ENCODE measurements at places on chromosomes 11 and 22.
A peak's percentile ranks its signal among the peaks of the same experiment; 100 is the strongest.

DNA sequence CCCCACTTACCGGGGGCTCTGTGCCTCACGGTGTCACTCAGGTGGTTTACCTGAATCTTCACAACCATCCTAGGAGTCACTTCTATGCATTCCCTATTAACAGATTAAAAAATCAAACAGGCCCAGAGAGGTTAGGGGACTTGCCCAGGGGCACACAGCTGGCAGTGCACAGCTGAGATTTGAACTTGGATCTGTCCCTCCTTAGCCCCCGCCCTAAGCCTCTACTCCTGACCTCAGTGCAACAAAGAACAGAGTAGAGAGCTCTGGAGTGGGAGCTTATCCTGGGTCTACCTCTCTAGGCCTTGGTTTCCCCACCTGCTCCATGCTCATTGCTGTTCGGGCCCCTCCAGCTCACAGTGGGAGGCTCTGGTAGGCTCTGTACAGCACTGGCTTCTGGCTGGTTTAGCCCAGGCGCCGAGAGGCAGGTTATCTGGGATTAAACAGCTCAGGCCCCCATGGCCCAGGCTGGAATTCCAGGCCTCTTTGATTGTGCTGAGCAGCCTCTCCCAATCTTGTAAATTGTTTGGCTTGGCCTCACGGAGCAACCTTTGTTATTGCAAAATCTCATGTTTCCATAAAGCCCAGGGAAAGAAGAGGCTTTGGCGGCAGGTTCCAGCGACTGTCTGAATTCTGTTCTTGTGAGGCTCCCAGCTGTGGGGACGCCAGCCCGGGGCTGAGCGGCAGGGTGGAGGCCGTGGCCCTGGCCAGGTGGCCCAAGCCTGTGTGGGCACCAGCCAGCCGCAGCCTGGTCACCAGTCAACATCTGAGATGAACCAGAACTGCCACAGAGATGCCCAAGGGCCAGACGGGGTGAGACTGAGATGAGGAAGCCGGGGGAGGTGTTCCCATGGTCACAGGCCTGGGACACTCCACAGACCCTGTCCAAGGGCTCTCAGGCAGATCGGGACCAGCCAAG lies 28.9 kb upstream of the SHISAL1 start:
- no peaks in the 10 kb centered on the region for H3K36me3 ChIP-seq
- DNase-seq = no peak
- H3K27ac ChIP-seq = no peak overlapping the region
- H3K27me3 ChIP-seq = peaks cover 19% of the 10 kb centered on the region
- no peaks in the 10 kb centered on the region for H3K4me1 ChIP-seq

DNA sequence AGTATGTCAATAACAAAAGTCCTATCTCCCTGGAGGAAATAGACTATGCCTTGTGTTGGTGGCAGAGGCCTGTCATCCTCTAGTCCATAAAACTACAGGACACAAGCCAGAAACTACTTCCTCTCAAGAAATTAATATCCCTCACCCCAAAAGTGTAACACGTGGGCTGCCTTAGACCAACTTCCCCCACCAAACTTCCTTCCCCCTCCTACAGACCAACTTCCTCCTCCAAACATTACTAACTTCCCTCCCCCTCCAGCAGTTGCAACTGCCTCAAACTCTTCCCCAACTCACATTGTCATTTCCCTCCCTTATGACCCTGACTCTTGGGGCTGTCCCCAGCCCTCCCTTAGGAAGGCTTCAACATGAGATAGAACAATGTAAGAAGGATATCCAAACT lies 6.3 kb downstream of the OR52K2 start:
- H3K4me3 ChIP-seq = no peak overlapping the region
- no peaks in the 10 kb centered on the region for H3K27me3 ChIP-seq
- no peak overlapping the region for H3K27ac ChIP-seq
- H3K4me1 ChIP-seq = peaks cover 28% of the 10 kb centered on the region
- DNase-seq = no peak

DNA sequence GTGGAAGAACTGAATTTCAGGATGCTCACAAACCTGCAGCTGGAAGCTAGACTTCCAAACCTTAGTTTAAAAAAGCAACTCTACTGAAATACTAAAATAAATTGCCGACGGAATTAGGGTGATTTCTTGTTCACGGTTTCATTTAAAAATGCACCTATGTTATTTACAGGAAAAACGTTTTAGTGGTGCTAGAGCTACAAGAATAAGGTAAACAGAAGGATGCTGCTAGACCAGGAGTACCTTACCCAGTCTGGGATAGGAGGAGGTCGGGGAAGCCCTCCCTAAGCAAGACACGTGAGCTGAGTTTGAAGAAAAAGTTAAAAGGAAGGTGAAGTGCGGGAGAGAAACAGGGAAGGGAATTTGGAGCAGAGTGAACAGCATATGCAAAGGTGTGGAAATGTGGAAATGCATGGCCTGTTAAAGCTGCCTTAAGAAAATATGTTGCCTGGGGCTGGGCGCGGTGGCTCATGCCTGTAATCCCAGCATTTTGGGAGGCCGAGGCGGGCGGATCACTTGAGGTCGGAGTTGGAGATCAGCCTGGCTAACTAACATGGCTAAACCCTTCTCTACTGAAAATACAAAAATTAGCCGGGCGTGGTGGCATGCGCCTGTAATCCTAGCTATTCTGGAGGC lies 1.4 kb upstream of the FTH1 start:
- H3K27me3 ChIP-seq = no peaks in the 10 kb centered on the region
- peaks cover 32% of the 10 kb centered on the region for H3K36me3 ChIP-seq
- H3K4me3 ChIP-seq = peak overlapping the region; percentile 93
- H3K4me1 ChIP-seq = peaks cover 69% of the 10 kb centered on the region
- peak overlapping the region; percentile 97 for H3K27ac ChIP-seq
- DNase-seq = peak; percentile 7

- peaks cover 2% of the 10 kb centered on the region for H3K4me1 ChIP-seq
- H3K36me3 ChIP-seq = no peaks in the 10 kb centered on the region
- DNase-seq = no peak
- H3K27ac ChIP-seq = no peak overlapping the region
- no peak overlapping the region for H3K4me3 ChIP-seq
Measured at GRCh38 chr11:128956401-128957201, 13.9 kb upstream of the TP53AIP1 start.

GRCh38 chr22:46674367-46674781 lies 54.2 kb downstream of the GRAMD4 start:
- H3K4me3 ChIP-seq = peak overlapping the region; percentile 76
- peak overlapping the region; percentile 77 for H3K27ac ChIP-seq
- DNase-seq = peak; percentile 73
- peaks cover 34% of the 10 kb centered on the region for H3K4me1 ChIP-seq
- H3K36me3 ChIP-seq = peaks cover 25% of the 10 kb centered on the region

- H3K36me3 ChIP-seq = no peaks in the 10 kb centered on the region
- peaks cover 8% of the 10 kb centered on the region for H3K27me3 ChIP-seq
- H3K4me1 ChIP-seq = no peaks in the 10 kb centered on the region
- H3K27ac ChIP-seq = no peak overlapping the region
Measured at GRCh38 chr11:1120532-1121330, 37.0 kb upstream of the MUC5AC start.

GRCh38 chr22:46382524-46382923 lies 47.0 kb downstream of the TRMU start:
- DNase-seq = no peak
- H3K4me3 ChIP-seq = no peak overlapping the region
- H3K36me3 ChIP-seq = peaks cover 67% of the 10 kb centered on the region
- no peaks in the 10 kb centered on the region for H3K4me1 ChIP-seq

DNA sequence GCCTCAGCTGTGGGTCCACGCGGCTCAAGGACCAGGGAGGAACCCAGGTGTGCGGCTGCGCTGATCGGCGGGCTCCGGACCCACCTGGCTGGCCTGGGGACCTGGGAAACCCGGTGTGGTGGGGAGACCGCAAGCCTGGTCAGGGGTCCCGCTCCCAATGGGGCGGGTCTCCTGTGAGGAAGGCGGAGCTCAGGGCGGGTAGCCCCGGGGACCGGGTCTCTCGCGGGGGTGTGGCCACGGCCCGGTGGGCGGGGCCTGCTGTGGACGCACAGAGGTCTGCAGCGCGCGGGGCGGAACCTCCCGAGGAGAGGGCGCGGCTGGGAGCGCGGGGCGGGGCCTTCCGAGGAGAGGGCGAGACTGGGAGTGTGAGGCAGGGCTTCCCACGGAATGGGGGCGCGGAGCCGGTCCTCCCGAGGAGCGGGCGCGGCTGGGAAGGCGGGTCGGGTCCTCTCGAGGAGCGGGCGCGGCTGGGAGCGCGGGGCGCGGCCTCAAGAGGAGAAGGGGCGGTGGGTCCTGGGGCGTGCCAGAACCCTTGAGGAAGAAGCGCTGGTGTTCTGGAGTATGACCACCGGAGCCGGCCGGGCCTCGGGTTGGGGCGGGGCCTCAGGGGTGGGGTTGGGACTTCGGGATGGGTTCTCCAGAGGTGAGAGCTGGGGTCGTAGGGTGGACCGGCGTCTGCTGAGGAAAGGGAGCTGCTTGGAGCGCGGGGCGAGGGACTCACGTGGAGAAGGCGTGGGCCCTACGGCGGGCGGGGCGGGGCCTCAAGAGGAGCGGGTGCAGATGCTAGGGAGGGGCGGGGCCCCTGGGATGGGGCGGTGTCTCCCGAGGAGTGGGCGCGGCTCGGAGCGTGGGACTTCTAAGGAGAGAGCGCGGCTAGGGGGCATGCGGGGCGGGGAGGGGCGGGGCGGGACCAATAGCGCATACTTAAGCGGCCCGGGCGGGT lies 20.8 kb downstream of the DGCR6L start:
- H3K4me3 ChIP-seq = peak overlapping the region; percentile 86
- peak; percentile 89 for DNase-seq
- no peak overlapping the region for H3K27ac ChIP-seq
- H3K4me1 ChIP-seq = no peaks in the 10 kb centered on the region
- peaks cover 7% of the 10 kb centered on the region for H3K27me3 ChIP-seq
